ENCODE measurements at places on chromosomes 5 and 9.

GRCh38 chr5:113070901-113071300 is 94.3 kb downstream of the DCP2 start:
- DNase-seq = no peak

DNA sequence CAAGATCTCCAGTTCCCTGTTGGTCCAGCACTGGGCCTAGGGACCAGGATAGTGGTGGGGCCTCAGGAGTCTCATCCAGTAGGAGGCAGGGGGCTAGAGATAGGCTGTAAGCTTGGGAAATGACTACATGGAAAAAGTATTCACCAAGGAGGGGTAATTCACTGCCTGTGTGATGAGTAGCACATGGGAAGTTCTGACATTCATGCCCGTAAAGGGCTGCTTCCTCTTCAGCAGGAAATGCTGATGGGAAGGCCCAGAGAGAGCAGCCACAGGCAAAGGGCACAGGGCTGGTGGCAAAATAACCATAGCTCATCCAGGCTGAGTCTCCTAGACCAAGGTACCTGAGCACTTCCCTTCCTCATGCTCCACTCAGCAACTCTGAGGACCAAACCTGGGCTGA is 23.1 kb upstream of the FRRS1L start:
- DNase-seq = no peak

DNA sequence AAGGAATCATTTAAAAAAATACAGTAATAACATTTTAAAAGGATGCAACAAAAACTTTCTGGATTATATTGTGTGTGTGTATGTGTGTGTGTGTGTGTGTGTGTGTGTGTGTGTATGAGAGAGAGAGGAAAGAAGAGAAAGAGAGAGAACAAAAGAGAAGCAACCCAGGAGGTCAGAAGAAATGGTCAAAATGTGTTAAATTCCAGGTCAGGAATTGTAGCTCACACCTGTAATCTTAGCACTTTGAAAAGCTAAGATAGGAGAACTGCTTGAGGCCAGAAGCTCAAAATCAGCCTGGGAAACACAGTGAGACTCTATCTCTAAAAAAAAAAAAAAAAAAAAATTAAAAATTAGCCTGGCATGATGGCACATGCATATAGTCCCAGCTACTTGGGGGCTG is 311.8 kb upstream of the CDH12 start:
- DNase-seq = no peak

GRCh38 chr5:100667161-100667630 is 132.0 kb downstream of the FAM174A start:
- DNase-seq = no peak

DNA sequence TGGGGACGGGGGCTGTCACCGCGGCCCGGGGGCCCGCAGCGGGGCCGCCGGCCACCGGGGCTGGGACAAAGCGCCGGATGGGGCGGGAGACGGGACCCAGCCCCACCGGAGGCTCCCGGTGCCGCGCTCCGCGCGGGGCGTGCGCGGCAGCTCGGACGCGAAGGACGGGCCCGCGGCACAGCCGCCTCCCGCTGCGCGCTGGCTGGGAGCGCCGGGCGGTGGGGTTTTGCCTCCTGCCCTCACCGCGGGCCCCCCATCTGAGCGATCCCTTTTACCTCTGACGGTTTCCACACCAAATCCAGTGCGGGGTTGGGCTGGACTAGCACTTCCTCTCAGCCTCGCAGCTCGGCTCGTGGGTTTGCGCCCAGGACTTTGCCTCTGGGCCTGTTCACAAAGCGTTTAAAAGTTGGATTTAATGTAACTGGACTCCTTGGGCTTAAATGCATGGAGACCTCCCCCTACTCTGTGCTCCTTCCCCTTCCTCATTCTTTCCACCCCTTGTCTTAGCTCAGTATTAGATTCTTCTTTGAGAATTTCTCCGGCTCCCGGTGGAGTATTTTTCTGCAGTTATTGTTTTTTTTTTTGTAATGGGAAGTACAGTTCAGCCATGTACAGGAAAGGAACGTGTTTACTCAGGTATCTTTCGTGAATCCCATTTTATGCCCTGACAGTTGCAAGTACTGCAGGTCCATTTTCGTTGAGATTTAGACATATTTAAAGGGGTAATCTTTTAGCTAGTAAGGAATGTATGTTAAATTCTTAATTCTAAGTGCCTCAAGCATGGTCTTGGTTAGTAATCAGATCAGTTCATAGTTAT is 691 bp downstream of the FCHO2 start:
- DNase-seq = no peak

- no peak for DNase-seq
Measured at GRCh38 chr5:147578228-147579024, 68.6 kb upstream of the DPYSL3 start.

DNA sequence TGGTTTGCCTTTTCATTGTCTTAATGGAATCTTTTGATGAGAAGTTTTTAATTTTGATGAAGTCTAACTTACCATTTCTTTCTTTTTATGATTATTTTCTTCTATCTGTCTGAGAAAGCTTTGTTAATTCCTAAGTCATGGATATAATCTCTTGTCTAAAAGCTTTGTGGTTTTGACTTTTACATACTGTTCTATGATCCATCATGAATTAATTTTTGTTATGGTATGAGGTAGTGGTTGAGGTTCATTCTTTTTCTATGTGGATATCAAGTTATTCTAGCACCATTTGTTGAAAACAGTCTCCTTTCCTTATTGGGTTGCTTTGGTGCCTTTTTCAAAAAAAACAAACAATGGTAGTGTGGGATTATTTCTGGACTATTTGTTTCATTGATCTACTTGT is 20.4 kb downstream of the FBXO10 start:
- DNase-seq = no peak

- DNase-seq = no peak
Measured at GRCh38 chr9:105835721-105836120, 141.4 kb downstream of the TMEM38B start.

DNA sequence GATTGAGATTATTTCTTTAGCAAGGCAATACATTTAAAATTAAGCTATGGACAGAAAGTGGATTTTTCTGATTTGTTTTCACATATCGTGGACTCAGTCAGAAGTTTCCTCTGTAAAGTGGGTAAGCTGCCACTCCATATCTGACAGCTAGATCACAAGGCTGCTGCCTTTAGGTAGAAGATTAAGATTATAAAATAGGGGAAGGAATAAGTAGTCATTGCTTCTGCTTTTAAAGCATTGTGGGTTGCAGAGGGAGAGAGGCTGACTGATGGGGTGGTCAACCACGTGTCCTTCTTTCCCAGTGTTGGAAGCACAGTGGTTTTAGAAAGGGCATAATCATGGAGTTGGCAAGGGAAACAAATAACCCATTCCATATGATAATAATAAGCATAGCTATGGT is 74.3 kb upstream of the MOCS2 start:
- DNase-seq = no peak

GRCh38 chr9:111961575-111961974 is 65.0 kb downstream of the UGCG start:
- no peak for DNase-seq

DNA sequence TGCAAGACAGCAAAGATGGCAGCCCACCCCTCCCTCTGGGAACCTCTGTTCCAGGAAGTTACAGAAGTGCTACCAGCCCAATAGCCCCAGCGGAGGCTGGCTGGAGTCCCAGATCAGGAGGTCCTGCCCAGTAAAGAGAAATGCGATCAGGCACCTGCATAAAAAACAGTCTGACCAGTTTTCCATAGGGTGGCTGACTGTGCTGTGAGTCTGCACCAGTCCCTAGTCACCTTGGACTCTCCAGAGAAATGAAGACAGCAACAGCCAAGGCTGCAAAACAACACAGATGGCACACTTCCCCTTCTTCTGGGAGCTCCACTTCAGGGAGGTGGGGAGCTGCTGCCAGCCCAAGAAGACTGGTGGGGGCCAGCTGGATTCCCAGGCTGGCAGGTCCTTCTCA is 265.5 kb upstream of the PCSK5 start:
- no peak for DNase-seq

- DNase-seq = no peak
Measured at GRCh38 chr5:78269088-78269703, 25.3 kb downstream of the AP3B1 start.

DNA sequence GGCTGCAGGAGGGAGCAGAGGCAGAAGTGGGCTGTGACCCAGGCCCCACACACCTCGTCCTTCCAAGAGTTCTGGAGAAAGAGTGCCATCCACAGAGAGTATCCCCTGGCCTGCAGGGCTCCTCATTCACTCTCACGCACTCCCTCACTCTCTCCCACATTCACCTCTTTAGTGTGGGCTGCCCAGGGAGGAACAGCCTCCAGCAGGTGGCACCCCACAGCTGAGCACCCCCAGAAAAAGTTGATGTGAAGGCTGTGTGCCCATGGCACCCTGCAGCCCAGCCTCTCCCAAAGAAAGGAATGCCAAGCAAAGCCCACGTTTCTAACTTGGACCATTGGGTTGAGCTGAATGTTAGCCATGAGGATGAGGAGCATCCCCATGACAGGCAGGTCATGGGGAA is 4.5 kb upstream of the SHC3 start:
- no peak for DNase-seq

DNA sequence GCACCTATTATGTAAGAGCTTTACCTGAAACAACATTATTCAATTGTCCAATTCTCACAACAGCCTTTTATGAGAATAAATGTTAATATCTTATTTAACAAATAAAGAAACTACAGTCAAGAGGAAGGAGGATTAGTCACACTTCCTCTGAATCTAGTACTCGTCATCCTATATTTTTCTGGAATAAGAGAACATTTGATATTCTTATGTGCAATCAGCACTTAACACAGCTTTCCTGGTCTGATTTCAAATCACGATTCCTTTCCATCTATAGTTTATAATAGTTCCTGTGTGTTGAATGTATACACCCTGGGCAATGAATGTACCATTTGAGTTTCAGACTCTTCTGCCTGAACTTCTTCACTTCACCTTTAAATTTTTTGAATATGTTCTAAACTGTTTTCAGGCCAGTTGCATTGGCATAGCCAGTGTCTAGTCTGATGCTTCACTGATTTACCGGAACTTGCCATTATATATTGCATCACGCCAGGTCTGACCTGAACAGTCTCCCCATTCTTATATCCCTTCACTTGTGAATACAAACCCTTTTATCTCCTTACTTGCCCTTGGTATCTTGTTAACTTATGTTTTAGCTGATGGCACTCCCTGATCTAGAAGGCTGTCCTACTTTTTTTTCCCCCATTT is 698.3 kb downstream of the MAT2B start:
- DNase-seq = no peak

- DNase-seq = no peak
Measured at GRCh38 chr5:141686648-141687416, 4.8 kb upstream of the ARAP3 start.

- DNase-seq = no peak
Measured at GRCh38 chr9:71763832-71764231, 4.5 kb downstream of the CEMIP2 start.

GRCh38 chr5:148125641-148126040 is 42.7 kb upstream of the SPINK14 start:
- DNase-seq = no peak

DNA sequence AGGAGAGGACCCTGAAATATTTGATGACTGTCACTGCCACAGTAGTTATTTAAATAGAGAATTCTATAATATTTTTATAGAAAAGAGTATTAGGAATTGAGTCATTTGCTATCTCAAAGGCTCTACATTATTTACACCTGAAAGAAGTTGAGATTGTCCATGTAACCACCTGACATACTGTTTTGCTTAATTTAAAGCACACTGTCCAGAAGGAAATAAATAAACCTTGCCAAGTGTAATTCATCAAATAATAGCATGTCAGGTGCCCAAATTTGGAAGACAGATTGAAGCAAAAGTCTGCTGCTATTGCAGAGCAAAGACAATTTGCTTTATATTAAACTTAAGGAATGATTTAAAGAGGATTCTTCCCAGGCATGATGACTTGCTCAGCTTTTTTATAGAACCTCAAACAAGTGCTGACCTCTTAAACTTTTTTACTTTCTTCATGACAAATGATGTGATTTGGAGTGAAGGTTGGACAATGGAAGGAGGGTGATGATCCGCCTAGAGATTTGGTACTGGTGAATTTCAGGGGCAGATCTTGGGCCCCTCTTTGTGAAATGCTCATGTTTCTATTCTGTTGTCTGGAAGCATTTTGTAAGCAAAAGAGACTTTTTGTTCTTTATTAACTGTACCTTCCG is 65.0 kb downstream of the DAPK1 start:
- DNase-seq = no peak

- no peak for DNase-seq
Measured at GRCh38 chr5:116464144-116464708, 110.4 kb downstream of the SEMA6A start.

GRCh38 chr9:3912280-3912679 is 386.5 kb upstream of the RFX3 start:
- DNase-seq = no peak

- no peak for DNase-seq
Measured at GRCh38 chr9:89048616-89049015, 57.3 kb downstream of the S1PR3 start.

GRCh38 chr5:68319706-68320412 is 104.3 kb downstream of the PIK3R1 start:
- DNase-seq = no peak

DNA sequence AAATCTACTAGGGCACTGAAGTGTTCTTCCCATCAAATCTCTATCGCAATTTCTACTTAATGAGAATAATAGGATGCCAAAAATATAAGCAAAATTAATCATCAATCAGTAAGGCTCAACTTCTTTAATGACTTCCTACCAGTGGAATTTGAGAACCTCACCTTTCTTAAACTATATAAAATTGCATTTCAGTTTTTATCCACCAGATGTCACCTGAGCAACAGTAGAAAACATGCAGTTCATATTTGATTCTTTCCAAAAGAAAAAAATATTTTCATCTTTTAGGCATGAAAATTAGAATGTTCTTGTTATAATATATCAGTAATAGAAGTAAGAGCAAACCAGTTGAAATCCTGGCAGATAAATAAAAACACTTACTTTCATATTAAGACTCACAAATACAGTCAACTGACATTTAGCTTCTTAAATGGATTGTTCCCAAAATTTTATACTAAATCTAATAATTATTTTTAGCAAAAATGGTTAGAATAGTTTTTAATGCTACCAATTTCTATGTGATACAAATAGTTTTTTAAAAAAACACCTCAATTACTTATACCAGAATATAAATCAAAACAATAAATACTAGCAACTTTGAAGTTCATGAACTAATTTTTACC is 13.4 kb upstream of the CCDC112 start:
- DNase-seq = no peak

GRCh38 chr9:33684831-33685230 is 110.5 kb upstream of the PRSS3 start:
- DNase-seq = no peak

- no peak for DNase-seq
Measured at GRCh38 chr9:18492612-18493011, 18.7 kb downstream of the ADAMTSL1 start.

DNA sequence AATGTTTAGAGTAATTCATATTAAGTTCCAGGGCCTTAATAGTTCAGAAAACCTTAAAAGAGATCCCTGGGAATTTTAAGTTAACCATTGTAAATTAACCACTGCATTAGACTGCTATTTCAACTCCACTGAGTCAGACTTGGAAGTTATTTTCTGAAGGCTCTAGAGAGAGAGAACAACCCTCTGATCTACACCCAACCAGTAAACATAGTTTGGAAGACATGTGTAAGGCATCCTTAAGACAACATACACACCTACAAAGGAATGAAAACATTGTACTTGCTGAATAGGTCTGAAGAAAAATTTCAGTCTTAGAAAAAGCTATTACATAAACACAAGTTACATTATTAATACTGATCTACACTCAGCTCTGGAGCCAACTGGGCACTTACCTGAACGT is 158.2 kb upstream of the FST start:
- no peak for DNase-seq
